Dermis blood vessel endothelial cell (primary cell): ENCODE measurements at places on chromosomes 13 and 19.

GRCh38 chr13:114002771-114003321 is 29.0 kb upstream of the C13orf46 start:
- DNase-seq: no peak

GRCh38 chr13:79457390-79457789 is 23.6 kb upstream of the NDFIP2 start:
- DNase-seq: no peak

GRCh38 chr19:16185768-16186123 is 536 bp downstream of the FAM32A start:
- peak; percentile 67 for DNase-seq

DNA sequence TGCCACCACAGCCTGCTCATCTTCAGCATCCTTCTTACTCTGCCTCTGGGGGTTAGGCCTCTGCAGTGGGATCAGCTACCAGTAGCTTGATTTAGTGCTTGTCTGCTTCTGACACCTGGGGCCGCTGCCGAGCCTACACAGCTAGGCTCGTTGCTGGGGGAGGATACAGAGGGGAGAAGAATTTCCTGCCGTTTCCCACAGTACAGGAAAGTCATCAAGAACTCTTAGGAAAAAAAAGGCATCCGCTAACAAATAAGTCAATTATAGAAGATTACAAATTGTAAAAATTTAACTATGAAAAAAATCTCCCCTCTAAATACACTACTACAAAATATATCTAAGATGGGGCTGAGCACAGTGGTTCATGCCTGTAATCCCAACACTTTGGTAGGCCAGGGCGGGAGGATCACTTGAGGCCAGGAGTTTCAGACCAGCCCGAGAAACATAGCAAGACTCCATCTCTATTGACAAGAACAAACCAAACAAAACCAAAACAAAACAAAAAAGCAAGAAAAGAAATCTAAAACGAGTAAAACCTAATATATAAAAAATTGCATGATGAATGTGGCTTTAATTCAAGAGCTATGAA is 26.7 kb downstream of the LATS2 start:
- peak; percentile 87 for DNase-seq

DNA sequence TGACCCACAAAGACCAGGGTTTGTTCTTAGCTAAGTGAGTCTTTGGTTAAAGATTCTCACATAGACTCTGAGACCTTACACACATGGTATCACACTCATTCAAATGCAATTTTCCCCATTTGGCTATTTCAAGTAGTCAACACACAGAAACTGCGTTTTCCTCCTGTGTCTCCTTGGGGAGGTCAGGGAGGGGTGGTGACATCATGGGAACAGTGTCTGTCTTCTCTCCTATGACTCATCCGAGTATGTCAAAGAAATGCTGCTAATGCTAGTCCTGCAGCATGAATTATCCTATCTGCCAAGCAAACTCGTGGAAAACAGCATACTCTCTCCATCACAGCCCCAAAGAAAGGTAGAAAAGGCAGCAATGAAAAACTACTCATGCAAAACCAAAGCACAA is 100.2 kb downstream of the ENOX1 start:
- DNase-seq: no peak

- DNase-seq: no peak
Measured at GRCh38 chr13:43166644-43167457, 143.5 kb downstream of the DNAJC15 start.

- DNase-seq: no peak
Measured at GRCh38 chr13:111243981-111244380, 76.5 kb upstream of the TEX29 start.

DNA sequence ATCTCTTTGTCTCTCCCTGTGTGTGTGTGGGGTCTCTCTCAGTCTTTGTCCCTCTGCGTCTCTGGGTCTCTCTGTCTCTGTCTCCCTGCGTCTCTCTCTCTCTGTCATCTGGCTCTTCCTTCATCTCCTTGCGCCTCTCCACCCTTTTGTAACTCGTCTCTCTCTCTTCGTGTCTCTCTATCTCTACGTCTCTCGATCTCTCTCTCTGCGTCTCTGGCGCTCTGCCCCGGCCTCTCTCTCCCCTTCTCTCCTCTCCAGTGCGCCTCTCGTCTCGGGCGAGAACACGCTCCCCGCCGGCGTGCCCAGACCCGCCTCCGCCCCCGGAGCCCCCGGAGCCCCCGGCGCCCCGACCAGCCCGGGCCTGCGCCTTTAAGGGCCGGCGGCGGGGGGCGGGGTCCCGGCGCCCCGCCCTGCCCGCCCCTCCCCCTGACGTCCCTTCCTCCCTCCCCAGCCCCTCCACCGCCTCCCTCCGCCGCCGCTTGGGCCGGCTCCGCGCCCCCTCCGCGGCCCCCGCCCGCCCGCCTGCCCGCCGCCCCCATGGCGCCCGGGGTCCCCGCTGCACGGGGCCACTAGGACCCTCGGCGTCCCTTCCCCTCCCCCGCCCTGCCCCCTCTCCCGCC is at the start of gene MARK4:
TSS of gene MARK4 (plus strand) at position 440 of the 620 bp plus-strand sequence. CDS start 318 bp downstream, outside the sequence.
- peak; percentile 64 for DNase-seq

DNA sequence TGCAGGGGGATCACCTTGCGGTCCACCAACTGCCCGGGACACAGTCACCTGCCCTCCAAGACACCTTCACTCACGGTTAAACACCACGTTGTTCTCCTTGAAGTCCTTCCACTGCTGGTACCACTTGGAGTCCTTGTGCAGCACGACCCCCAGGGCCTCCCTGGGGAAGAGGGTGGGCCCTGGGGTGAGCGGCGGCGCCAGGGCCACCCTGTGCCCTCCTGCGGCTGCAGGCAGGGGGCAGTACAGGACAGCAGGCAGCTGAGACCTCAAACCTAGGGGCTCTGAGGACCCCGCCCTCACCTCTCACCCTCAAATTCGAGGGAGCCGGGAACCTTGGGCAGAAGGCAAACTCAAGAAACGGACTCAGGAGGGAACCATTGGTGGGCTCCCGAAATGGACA is 7.5 kb upstream of the CTXN1 start:
- no peak for DNase-seq

- no peak for DNase-seq
Measured at GRCh38 chr19:5112681-5113575, 144.0 kb downstream of the KDM4B start.

- DNase-seq: no peak
Measured at GRCh38 chr13:95056266-95056665, 245.0 kb downstream of the ABCC4 start.

DNA sequence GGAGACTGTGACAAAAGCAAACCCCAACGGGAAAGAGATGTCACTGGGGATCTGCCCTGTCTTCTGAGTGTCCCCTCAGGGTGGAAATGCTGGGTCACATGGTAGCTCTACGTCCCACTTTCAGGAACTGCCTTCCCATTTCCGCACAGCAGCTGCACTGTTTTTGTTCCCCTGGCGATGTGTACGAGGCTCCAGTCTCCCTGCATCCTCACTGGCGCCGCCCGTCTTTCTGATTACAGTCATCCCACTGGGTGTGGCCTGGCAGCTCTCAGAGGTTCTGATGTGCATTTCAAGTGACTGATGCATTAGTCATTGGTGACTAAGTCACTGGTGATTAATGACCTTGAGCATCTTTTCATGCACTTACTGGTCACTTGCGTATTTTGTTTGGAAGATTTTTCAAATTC is 21.2 kb downstream of the PCID2 start:
- peak; percentile 99 for DNase-seq

DNA sequence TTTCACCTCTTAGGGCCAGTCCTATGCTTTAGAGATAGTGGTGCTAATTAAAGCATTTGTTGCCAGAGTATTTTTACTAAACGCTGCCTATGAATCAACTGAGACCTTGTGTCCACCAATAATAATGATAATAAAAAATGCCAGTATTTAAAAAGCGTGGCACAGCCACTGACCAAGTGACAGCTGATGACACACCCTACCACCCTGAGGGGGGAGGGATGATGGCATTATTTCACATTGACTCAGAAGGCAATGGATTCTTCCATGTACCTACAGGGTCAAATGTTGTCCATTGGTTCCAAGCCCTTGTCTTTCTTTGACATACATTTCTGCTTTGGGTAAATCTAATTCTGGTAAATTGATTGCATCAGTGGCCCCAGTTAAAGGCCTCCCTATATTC is 384.4 kb downstream of the DLEU7 start:
- DNase-seq: no peak

- no peak for DNase-seq
Measured at GRCh38 chr19:1270854-1271527, 1.9 kb downstream of the CIRBP start.

- DNase-seq: no peak
Measured at GRCh38 chr19:29831686-29832085, 19.9 kb downstream of the CCNE1 start.

DNA sequence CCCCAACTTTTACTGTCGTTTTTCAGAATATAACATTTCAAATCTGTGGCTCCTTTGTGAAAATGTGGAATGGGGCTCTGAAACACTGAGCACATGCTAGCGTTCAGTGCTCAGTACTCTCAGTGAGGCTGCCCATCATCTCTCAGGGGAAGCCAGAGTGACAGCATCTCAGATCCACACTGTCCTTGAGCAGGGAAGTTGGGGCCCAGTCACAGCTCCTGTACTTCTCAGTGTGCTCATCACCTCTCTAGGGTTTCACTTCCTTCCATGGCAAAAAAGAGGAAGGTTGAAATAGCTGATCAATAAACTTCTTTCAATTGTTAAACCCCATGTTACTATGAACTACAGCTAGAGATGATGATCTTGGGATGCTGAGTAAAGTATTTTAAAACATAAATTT is 565.9 kb upstream of the SPRY2 start:
- DNase-seq: no peak

- DNase-seq: no peak
Measured at GRCh38 chr13:105634059-105634458, 901.4 kb downstream of the EFNB2 start.

DNA sequence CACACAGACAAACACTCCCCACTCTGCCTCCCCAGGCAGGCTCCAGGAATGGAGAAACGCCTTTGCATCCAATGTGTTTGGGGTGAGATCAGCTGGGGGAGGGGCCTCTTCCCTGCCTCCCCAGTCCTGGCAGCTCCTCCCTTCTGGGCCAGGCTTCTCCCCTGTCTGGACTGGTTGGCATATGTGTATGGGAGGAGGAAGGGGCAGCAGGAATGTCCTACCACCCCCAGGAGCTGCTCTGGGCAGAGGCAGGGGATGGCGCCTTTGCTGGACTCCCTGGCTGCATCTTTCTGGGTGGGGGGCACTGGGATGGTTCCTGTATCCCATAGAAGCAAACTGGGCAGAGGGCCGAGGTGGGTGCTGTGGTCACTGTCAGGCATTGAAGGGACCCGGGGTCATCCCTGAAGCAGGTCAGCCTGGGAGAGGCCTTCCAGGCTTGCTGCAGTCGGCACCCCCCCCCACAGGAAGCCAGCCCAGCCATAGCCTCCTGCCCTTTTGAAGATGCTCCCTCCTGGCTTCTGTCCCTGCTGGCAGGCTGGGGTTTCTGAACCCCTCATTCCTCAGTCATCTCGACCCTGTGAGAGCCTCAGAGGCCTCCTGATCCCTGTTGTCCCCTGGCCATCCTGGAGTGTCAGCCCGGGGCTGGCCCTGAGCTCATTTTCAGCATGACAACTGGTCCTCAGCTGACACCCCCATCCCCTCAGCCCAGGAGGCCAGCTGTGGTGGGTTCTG is 21.2 kb upstream of the SLC7A10 start:
- DNase-seq: no peak

- DNase-seq: no peak
Measured at GRCh38 chr13:112193463-112194166, 126.7 kb downstream of the SOX1 start.

DNA sequence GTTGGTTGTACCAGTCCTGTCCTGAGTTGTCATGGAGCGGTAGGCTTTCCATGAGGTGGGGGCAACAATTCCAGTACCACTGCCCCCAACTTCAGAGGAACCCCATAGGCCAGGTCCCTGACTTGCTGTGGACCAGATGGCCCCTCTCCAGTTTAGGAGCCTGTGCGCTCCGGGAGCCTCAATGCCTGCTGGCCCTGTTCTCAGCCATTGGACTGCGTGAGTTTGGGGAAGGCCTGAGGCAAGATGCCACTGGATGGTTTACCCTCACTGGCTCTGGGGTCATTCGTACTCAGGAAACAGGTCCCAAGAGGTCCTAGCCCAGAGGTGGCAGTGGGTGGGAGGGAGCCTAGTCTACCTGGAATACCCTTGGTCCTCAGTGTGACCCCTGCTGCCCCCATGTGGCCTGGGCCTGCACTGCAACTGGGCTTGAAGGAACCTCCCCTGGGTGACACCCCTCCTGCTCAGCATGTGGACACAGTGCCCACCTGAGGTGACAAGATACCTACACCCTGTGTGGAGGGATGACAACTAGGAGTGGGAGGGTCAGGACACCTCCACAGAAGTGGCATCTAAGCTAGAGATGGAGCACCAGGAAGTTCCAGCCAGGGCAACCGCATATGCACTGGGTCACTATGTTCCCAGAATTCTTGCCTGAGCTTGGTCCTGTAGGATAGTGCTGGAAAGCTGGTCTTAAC is 6.0 kb upstream of the PRR19 start:
- peak; percentile 84 for DNase-seq

DNA sequence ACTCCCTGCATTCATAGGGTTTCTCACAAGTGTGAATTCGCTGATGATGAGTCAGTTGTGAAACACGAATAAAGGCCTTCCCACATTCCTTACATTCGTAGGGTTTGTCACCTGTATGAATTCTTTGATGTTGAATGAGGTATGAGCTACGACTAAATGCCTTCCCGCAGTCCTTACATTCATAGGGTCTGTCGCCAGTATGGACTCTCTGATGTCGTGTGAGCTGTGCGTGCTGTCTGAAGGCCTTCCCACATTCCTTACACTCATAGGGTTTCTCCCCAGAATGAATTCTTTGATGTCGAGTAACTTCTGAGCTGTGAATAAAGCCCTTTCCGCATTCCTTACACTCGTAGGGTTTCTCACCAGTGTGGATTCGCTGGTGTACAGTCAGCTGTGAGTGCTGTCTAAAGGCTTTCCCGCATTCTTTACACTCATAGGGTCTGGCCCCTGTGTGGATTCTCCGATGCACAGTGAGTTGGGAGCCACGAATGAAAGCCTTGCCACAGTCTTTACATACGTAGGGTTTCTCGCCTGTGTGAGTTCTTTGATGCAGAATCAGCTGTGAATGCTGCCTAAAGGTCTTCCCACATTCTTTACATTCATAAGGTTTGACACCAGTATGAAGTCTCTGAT is 30.5 kb upstream of the COX7A1 start:
- no peak for DNase-seq

DNA sequence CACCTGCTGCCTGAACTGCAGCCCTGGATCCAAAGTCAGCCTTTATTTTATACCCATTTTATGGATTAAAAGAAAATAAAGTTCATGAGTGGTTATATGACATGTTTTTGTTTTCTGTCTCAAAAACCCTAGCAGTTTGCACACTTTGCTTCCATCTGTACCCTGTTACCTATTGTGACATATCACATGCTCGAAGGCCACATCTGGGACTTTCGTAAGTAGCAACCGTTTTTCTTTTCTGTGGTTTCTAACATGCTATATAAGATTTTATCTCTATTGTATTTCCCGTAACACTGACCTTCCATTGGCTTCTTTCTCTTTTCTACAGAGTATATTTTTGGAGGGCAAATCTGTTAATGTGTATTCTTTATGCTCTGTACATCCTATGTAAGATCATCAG is 1007.2 kb downstream of the PCDH9 start:
- DNase-seq: no peak
